Fibroblast of skin of back (primary cell): ENCODE measurements at places on chromosomes 12 and 14.

- no peak for DNase-seq
Measured at GRCh38 chr12:124687174-124687902, 119.9 kb upstream of the NCOR2 start.

- no peak for DNase-seq
Measured at GRCh38 chr12:6786416-6787094, 2.8 kb upstream of the CD4 start.

- no peak for DNase-seq
Measured at GRCh38 chr14:59283361-59283760, 94.9 kb downstream of the DAAM1 start.

GRCh38 chr14:86641310-86641709 lies 1111.4 kb downstream of the FLRT2 start:
- DNase-seq, result no peak

DNA sequence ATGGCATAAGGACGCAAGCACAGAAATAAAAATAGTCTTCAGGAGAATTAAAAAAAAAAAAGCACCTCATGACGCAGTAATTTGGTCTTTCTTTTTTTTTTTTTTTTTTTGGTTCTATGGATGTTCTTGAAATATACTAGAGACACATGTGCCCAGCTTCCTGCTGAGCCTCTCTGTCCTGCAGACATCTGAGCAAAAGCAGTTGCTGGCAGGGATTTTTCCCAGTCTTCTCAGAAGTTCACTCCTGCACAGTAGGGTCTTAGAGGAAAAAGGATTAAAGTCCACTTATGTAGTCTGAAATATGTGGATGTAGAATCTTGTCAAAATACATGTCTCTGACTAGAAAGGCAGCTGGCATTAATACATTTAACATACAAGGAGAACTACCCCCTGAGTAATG lies 1888.1 kb upstream of the SEL1L start:
- no peak for DNase-seq
